ENCODE measurements at places on chromosomes 6 and 20.

DNA sequence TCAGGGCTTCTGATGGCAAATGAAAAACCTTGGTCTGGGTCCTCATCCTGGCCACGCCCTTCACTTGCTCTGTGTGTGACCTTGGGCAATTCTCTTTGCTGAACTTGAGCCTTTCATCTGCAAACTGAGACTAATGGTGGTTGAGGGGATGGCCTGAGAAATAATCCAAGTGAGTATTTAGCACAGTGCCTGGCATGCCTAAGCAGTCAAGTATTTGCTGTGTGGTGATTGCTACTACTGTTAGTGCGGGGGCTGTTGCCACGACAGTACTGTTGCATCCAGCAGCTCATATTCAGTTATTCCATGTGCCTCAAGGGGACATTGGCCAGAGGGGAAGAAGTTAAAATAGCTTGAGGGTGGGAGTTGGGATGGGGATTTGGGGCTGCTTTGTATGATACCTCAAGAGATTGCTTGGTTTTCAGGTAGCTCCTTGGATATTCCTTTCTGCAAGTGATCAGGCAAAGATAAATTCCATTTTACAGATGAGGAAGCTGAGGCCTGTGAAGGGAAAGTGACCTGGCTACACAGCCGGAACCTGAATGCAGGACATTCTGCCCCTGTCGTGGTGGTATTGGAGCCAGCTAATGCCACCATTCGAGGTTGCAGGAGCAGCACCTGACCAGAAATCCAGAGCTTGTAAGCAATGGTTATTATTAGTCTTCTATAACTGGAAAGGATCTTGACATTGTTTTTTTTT is 45.1 kb upstream of the EPB41L1 start:
- DNase-seq = no peak

DNA sequence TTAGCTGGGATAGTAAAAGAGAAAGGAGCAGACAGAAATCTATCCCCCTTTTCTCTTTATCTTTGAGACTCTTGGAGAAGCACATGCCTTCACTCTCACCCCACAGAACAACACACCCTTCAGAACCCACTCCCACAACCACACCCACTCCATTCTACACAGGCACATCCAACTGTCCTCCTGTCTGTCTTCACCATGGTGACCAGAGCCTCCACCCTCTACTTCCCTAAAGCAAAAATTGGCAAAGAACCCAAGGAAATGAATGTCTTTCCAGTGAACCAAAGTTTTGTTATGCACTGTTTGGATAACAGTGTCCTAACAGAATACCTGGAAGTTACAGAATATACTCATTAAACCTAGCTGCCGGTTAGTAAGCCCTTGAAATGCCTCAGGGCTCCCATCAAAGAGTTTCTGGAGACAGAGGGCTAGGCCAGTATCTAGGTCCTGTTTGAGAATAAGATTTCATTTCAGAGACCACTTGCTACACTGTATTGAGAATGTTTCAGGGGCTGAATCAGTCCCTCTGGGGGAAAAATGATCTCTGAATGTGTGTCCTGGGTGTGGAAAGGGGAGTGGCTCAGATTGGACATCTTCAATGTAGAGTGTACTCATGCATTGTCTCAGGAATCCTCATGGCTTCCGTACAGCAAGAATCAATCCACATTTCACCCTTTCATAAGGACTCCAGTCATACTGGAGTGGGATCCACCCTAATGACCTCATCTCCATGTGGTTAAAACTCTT is 101.1 kb downstream of the LY86 start:
- DNase-seq = no peak

GRCh38 chr20:48845721-48846306 is 18.0 kb upstream of the PREX1 start:
- DNase-seq = no peak

DNA sequence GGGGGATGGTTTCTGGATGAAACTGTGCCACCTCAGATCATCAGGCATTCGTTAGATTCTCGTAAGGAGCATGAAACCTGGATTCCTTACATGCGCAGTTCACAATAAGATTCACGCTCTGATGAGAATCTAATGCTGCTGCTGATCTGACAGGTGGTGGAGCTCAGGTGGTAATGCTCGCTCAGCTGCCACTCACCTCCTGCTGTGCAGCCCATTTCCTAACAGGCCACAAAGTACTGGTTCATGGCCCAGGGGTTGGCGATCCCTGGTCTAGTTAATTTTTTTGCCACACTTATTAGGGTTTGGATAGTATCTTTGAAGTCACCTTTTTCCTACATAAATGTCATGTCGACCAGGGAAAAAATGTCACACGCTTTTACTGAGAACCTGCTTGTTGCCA is 96.8 kb upstream of the MLIP start:
- DNase-seq = no peak

GRCh38 chr6:105270511-105270910 is 90.7 kb upstream of the POPDC3 start:
- no peak for DNase-seq

DNA sequence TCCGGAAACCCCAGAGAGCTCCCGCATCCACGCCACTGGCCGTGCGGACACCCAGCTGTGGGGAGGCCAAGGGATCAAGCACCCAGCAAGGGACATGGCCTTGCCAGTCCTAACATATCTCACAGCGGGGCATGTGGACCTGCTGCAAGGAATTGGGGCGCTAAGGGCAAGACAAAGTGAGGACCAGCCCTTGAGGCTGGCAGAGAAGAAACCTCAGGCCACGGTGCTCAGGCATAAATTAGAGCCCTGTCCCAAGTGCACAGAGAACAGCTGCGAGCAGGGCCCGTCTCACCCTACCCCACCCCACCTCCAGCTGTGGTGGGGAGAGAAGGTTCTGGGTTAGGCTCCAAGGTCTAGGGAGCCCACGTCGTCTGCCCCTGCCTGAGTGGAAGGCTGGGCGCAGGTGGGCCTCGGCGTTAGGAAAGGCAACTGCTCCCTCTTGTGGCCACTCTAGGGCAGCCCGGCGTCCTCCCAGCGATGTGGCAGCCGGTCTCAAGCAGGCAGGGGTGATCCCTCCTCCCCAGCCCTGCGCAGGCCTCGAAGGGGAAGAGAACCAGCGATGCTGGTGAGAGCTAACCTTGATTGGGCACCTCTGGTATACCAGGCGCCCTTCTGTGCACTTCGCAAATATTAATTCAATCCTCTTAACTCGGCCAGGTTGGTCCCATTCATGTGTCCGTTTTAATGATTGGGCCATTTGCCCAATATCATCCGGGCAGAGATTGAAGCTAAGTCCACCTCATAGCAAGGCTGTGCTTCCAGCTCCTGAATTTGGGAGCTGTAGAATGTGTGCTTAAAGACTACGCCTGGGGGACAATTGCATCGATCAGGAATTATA is 235.8 kb downstream of the NFATC2 start:
- DNase-seq = peak; percentile 84

All from activated CD4-positive, alpha-beta T cell treated with anti-CD3 and anti-CD28 coated beads, Interleukin-2, amount 50 U/mL, for 48 hours (primary cell).